Left ventricle myocardium inferior (tissue), 1 donor: ENCODE measurements at places on chromosomes 7 and 10. TPM values are rescaled to one million over a fixed set of nuclear protein-coding genes. Genes with fewer than 3 reads are reported as not detected.

- no peak for DNase-seq
Observed at GRCh38 chr10:74658511-74658910, 167.9 kb upstream of the KAT6B start.

GRCh38 chr7:73827567-73828106, 3.2 kb upstream of the CLDN4 start:
- no peak for DNase-seq

BUB3 gene
- total RNA-seq, result 33.5 TPM

DNA sequence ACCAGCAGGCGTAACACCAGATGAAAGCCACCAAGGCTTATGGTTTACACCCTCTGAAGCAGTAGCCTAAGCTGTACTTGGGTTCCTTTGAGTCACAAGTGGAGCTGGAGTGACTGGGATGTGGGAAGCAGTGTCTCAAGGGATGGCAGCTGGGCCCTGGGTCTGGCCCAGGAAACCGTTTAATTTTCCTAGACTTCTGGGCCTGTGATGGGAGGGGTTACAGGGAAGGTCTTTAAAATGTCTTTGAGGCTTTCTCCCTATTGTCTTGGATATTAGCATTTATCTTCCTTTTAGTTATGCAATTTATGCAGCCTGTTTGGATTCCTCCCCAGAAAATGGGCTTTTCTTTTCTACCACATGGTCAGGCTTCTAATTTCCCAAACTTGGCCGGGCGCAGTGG, 568.2 kb downstream of the ANKRD7 start:
- no peak for DNase-seq

HMX2 gene
- not detected for total RNA-seq

- DNase-seq, result no peak
Observed at GRCh38 chr7:110043519-110043918, 1047.4 kb upstream of the LRRN3 start.

DNA sequence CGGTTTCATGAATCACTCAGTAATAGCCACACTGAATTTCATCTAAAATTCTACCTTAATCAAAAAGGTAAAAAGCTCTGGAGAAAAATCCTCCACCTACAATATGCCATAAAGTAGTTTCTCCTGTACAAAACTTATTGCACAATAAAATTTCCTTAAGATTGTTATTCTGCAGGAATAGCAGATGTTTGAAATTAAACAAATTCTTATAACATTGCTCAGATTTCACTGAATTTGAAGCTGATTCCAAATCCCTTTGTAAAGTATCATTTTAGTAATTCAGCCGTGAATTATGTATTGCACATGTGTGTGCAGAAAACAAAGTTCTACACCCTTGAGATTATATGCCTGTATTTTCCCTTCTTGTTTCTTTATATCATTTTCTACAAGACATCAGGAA, 123.8 kb downstream of the AMPH start:
- no peak for DNase-seq

DNA sequence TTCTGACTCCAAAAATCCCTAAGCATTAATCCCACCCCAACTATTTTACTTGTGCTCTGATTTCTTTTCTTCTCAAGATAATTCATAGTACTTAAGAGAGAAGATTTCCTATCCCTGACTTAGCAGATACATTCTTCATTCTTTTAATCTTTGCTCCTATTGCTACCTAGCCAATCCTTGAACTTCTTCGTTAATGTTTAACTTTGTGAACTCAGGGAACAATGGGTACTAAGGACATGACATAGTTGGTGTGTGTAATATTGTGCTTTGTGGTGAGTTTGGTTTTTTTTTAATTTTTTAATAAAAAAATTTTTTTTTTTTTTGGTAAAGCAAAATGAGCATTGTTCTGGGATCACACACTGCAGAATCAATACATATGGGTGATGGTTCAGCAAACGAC, 166.2 kb downstream of the CHCHD3 start:
- DNase-seq, result no peak

DNA sequence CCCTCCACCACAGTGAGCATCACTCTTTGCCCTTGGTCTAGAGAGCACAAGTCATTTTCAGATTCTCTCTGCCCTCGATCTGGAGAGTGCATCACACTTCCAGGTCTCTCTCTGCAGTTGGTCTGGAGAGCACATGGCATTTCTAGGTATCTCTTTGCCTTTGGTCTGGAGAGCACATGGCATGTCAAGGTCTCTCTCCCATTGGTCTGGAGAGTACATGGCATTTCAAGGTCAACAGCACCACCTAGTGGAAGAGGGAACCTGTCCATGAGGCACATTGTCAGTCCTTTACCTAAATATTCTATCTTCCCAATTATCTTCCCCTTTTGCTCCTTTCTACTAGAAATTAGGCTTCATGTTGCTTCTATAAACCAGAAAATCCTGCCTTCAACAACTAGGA, 1139.4 kb downstream of the XPNPEP1 start:
- no peak for DNase-seq

DNA sequence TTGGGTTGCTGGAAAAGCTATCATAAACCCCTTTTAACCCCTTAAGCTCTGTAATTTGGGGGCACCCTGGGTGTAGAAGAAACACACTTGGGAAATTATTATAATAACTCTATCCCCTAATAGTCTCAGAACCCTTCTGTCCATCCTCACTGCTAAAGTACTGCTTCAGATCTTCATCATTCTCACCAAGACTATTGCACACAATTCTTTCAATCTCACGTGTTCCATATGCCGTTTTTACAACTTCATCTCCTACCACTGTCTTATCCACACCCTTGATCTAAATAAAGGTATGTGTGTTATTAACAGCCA, 15.8 kb downstream of the ANKRD22 start:
- DNase-seq, result no peak

DNA sequence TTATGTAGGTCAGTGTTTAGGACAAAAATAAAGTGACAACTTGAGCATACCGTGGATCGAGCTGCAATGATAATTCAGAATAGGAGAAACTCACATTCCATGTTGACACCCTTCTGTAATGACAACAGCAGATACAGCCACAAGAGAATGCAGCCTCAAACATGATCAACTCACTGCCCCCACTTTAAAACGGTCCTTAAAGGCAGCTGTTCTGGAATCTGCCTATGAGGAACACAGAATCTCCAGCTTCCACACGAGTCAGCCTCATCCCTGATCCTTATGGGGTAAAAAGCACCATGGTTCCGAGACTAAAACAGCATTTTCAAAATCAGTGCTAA, 32.5 kb upstream of the DAGLB start:
- no peak for DNase-seq

OPTN gene
- 129 TPM for total RNA-seq

- DNase-seq, result no peak
Observed at GRCh38 chr10:94260455-94260854, 102.3 kb downstream of the NOC3L start.

DNA sequence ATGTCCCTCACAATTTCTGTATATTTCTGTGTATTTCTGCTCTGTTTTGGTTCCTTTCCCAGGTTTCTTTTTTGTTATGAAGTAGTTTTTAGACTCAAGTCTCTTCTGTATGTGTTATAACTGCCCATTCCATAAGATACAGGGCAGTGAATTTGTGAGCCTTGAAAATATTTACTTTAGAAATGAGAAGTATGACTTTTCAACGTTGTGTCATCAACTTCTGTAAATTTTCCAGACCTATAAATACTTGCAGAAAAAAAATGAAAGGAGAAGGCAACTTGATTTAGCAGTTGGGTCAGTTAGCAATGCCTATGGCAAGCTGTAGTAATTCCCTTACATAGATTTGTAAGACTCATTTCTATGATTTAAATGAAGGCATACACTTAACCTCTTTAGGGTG, 11.5 kb downstream of the EGFR start:
- no peak for DNase-seq

GRCh38 chr10:55897490-55897921, 463.6 kb downstream of the ZWINT start:
- DNase-seq, result no peak

WNT8B gene
- total RNA-seq, result not detected

DNA sequence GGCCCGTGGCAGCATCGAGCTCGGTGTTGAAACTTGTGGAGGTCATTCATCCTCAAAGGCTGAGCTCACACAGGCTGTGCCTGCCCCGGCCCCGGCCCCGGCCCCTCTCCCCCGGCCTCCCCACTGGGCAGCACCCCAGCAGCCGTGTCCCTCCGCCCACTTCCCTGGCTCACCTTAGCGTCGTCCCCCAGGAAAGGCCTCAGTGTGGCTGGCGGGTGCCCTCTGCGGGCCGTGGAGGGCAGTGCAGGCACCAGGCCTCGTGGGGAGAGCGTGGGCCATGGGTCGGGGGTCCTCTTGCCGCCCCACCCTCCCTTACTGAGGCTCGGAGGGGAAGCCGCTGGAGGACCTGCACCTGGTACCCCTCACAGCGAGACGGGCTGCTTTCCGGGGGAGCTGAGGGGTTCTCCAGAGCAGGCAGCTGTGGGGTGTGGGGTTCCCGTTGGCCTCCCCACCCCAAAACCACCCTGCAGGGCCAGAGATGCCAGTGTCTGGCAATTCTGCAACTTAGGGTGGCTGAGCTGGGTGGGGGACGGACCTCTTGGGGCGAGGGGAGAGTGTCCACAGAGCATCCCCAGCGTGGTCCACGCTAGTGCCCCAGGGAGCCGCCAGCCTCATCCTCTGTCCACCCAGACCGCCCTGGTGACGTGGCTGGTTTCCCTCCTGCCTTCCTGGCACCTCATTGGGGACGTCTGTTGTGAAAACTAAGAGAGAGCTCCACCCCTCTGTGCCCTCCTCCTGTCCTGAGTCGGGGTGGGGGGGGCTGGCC, 44.2 kb upstream of the DPYSL4 start:
- DNase-seq, result peak; percentile 38

- no peak for DNase-seq
Observed at GRCh38 chr10:124180947-124181549, 87.7 kb upstream of the CHST15 start.

GRCh38 chr10:110211465-110211843, 4.0 kb downstream of the MXI1 start:
- DNase-seq, result no peak

DNA sequence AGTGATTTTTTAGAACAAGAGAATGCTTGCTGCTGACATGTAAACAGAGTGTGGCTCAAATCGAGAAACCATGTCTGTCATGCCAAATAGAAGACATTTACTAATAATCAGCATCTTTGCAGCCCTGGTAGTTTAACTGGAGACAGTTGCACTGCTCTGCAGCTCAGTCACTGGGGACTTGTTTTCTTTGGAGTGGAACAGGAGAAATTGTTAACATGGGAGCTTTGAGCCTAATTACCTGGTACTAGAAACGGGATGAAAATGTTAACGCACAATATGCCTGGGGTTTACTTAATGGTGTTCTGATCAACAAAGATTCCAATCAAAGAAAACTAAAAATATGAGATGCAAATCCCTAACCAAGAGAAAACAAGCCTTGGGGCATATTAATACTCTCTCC, 153.5 kb downstream of the NRP1 start:
- DNase-seq, result no peak

CACNB2 gene
- total RNA-seq, result 38.1 TPM

GRCh38 chr7:78179211-78179610, 380.6 kb downstream of the PHTF2 start:
- no peak for DNase-seq

GRCh38 chr10:20334559-20334958, 518.3 kb downstream of the PLXDC2 start:
- no peak for DNase-seq

DNA sequence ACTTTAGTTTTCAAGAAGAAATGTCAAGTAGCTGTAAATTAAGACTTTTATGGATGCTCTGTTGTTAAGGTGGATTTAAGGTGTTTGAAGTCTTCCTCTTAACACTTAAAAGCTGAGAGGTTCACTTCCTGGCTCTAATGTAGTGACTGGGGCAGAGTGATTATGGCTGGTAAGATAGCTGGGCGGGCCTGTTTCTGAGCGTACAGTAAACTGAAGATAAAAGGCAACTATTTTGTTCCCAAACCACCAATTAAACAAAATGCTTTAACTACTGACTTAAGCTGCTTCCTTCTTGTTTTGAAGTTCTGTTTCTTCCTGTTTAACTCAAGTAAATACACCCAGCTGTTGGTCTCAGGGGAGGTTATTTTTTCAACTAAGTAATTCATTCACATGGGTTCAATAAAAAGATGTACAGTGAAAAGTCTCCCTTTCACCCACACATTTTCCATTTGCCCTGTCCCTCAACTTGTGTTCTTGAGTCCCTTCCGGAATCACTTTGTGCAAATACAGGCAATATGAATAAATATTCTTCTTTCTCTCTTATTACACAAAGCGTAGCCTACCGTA, 19.3 kb downstream of the VWA2 start:
- DNase-seq, result no peak

GRCh38 chr7:130559184-130559583, 67.3 kb downstream of the MEST start:
- DNase-seq, result no peak
